IPS-NIHi11 (cell line): ENCODE measurements at places on chromosomes 1 and 21.

- no peak for DNase-seq
Observed at GRCh38 chr1:208791456-208791855, 547.3 kb upstream of the PLXNA2 start.

DNA sequence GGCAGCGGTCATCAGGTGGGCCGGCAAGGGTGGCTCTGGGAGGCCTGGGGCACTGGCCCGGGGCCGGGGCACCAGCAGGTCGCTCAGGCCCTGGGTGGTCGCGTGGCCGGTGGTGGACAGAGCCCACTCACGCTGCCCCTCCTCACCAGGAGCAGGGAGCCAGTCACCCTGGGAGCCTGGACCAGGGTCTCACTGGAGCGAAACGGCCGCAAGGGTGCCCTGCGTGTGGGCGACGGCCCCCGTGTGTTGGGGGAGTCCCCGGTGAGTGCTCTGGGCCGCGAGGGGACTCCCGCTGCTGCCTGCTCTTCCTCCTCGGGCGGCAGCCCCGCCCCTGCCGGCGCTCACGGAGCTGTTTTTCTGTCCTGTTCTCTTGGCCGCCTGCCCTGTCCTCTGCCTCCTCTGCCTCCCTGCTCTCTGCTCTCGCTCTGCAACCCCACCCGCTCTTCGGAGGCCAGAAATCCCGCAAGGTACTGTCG lies 23.5 kb downstream of the RNF223 start:
- no peak for DNase-seq

DNA sequence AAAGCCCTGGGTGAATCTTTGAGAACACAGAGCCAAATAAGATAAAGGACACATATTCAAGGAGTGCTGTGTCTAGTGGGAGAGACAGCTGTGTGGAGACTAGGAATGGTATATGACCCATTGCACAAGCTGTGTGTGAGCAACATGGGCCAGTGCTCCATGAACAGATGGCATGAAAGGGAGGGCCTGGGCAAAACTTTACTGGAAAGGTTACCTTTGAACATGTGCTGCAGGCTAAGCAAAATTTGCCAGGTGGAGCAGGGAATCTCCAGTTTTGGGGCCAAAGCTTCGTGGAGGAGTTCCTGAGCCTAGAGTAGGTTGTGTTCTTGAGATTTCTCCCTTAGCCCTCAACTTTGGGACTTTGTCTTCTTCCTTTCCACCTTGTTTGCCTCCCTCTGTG lies 446.1 kb upstream of the PROX1 start:
- DNase-seq = no peak

DNA sequence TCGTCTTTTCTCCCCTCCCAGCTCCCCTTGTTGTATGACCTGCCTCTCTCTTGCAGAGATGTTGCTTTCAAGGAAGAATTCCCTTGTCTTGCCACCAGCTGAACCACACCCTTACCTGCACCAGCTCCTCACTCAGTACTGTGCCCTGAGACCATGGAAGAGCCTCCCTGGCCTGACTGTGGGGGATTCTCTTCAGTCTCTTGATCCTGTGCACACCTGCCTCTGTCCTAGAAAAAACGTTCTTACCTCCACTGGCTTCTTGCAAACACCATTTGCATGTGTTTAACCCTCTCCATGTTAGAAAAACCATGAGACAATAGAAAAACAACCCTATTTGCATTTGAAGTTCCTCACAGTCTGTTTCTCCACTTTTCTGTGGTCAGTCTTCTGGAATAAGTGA lies 43.3 kb upstream of the FCRL4 start:
- peak; percentile 22 for DNase-seq

DNA sequence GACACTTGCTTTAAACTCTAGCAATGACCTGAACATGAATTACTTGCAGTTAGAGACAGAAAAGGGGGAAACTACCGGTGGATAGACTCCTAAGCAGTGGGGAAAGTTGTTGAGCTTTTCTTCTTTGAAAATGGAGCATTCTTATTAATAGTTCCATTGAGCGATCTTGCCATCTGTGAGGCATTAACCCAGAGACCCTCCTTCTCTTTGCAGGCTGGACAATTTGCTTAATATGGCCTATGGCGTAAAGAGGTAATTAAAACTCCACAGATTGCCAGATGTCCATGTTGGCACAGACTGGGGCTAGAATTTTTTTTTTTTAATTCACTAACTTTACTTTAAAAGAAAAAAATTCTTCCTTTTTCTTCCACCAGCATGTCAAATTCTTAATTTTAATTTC lies 88.5 kb downstream of the ELAVL4 start:
- no peak for DNase-seq

DNA sequence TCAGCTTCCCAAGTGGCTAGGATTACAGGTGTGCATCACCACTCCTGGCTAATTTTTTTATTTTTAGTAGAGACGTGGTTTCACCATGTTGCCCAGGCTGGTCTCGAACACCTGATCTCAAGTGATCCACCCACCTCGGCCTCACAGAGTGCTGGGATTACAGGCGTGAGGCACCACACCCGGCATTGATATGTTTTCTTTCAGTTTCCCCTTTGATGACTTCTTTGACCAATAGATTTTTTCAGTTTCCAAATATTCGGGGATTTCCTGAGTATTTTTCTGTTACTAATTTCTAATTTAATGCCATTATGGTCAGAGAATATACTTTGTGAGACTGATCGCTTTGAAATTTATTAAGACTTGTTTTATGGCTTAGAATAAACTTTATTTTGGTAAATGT lies 406.1 kb downstream of the RYR2 start:
- no peak for DNase-seq

DNA sequence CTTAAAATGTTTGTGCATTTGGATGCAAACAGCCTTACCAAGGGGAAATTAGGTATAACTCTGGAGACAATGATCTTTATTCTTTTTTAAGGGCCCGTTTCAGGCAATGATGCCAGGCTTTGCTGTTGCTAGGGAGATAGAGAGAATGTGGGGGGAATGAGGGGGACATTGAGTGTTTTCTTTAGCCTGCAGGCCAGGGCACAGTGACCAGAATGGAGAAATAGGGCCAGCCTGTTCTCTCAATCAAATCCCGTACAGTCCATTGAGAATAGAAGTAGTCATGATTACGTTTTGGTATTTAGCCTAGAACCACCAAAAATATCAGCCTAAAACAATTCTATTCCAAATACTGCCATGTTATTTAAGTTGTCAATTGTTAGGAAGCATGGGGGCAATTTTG lies 49.0 kb downstream of the RGS7 start:
- no peak for DNase-seq

GRCh38 chr21:36310016-36310415 lies 10.0 kb upstream of the MORC3 start:
- no peak for DNase-seq
